ENCODE measurements at places on chromosomes 12 and 14.

DNA sequence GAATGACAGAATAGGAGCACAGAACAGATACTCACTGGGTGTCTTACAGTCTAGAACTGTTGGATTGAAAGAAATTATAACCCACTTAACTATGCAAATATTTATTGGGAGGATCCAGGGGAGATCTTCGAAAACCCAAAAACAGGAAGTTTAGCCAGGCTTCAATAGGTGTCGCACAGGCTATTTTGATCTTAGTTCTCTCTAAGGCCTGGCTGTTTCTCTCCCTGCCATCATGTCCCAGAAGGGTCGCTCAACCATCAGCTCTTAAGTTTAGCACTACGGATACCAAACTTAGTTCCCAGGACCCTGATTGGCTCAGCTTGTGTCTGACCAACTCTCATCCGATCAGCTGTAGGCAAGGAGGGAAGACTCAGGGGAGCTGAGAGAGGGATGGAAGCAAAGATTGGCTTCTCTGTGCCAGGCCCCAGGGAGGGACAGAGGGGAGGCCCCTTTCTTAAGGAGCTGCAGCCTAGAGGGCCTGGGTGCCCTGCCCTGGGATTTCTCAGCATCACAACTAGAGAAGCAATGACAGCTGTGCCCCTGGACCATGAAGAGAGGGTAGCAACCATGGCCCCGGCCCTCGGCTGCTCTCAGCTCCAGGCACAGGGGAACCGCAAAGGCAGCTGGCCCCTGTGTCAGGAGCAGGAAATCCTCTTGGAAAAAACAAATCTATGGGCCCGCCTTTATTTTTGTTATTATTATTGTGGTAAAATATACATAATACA lies 13.5 kb downstream of the PHETA1 start:
- DNase-seq: no peak

DNA sequence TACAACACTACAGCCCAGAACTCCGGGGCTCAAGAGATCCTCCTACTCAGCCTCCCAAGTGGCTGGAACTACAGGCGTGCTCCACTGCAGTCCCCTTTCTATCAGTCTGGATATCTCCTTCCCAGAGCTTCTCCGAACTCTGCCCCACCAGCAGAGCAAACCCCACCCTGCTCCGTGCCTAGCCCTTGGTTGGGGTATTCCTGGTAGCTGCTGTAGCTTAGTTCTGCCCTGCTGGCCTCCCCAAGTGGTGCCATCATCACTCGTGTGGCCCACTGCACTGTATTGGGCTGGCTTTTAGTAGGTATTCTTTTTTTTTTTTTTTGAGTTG lies 9.5 kb downstream of the HSP90AA1 start:
- peak; percentile 32 for DNase-seq

GRCh38 chr12:21296348-21296747 lies 38.4 kb downstream of the SLCO1A2 start:
- no peak for DNase-seq

GRCh38 chr12:117507548-117507947 lies 146.1 kb upstream of the NOS1 start:
- DNase-seq: no peak

DNA sequence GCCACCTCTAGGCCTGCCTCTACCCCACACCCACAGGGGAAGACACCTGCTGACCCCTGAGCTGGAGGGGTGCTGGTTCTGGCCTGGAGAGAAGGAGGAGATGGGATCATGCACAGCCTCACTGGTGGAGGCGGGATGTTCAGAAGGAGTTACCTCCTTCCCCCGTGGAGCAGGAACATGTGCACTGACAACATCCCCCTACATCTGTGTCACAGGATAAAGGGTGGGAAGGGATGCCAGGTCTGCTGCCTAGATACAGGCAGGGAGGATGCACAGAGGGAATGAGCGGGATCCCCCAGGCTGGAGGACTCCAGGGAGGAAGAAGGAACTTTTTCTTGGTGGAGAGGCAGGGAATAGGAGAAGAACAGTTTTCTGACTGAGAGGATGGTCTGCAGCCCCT lies 8.8 kb downstream of the NRXN3 start:
- DNase-seq: no peak

DNA sequence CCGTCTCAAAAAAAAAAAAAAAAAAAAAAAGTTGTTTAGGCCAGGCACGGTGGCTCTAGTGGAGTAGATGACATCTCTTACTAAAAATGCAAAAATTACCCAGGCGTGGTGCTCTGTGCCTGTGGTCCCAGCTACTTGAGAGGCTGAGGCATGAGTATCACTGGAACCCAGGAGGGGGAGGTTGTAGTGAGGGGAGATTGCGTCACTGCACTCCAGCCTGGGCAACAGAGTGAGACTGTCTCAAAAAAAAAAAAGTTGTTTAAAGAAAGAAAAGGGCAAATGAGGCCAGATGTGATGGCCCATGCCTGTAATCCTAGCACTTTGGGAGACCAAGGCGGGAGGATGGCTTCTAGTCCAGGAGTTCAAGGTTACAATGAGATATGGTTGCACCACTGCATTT lies 36.6 kb upstream of the SPPL3 start:
- peak; percentile 73 for DNase-seq

DNA sequence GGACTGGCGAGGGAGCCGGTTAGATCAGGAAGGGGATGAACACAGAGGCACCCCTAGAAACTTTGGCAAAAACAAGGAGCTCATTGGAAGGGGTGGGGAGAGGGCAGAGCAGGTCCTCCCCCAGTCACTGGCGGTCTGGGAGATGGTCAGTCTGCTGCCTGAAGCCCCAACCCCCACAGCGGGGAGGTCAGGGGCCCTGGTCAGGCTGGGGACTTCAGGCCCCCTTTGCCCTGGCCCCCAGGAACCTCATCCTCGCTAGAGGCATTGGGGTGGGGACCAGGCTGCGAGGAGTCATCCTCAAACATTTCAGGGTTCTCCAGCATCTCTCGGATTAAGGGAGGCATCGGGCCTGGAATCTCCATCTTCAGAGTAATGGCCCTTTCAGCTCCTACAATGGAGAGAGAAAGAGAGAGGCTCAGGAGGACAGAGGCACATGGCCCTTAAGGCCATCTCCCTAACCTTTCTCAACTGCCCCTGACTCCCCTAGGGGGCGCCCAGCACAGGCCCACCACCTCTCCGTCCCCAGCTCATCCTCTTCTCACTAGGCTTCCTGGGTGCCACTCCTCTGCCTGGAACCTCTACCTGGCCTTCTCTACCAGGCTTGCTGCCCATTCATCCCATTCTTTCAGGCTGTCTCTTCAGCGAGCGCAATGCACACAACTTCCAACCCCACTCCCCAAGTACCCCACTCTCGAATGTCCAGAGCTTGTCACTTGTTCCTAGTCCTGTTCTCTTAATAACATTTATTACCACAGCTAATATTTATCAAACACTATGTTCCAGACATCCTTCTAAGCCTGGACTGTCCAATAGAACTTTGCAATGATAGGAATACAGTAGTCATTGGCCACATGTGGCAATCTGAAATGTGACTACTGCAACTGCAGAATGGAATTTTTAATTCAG lies 4.7 kb upstream of the ITGB7 start:
- peak; percentile 64 for DNase-seq

GRCh38 chr12:87671757-87672156 lies 357.4 kb downstream of the C12orf50 start:
- DNase-seq: no peak

DNA sequence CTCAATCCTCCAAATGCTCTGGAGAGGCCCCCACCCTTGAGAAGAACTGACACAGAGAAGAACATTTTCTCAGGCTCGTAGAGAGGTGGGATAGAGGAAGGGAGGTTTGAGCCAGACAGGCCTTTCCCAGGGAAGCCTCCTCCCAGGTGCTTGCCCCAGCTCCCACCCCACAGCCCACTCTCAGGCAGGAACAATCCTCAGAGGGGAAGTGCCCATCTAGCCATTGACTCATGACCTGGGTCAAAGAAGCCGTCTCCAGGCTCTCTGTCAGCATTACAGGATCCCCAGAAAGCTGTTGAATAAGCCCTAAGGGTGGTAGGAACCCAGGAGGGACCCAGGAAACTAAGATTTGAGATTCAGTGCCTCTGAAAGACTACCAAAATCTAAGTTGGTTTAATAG lies 3.8 kb downstream of the AQP6 start:
- DNase-seq: no peak

DNA sequence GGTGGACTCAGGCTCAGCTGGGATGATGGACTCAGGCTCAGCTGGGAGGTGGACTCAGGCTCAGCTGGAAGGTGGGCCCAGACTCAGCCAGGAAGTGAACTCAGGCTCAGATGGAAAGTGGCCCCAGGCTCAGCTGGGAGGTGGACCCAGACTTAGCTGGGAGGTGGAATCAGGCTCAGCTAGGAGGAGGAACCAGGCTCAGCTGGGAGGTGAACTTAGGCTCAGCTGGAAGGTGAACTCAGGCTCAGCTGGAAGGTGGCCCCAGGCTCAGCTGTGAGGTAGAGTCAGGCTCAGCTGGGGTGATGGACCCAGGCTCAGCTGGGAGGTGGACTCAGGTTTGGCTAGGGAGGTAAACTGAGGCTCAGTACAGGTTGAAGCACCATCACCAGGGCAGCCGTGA lies 21.8 kb upstream of the C14orf180 start:
- no peak for DNase-seq

DNA sequence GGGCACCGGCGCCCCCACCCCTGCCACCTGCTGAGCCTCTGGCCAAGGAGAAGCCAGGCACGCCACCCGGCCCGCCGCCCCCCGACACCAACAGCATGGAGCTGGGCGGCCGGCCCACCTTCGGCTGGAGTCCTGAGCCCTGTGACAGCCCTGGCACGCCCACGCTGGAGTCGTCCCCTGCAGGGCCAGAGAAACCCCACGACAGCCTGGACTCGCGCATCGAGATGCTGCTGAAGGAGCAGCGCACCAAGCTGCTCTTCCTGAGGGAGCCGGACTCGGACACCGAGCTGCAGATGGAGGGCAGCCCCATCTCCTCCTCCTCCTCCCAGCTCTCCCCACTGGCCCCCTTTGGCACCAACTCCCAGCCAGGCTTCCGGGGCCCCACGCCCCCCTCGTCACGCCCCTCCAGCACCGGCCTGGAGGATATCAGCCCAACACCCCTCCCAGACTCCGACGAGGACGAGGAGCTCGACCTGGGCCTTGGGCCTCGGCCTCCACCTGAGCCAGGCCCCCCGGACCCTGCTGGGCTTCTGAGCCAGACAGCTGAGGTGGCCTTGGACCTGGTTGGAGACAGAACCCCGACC lies 6.5 kb downstream of the SETD1B start:
- no peak for DNase-seq

DNA sequence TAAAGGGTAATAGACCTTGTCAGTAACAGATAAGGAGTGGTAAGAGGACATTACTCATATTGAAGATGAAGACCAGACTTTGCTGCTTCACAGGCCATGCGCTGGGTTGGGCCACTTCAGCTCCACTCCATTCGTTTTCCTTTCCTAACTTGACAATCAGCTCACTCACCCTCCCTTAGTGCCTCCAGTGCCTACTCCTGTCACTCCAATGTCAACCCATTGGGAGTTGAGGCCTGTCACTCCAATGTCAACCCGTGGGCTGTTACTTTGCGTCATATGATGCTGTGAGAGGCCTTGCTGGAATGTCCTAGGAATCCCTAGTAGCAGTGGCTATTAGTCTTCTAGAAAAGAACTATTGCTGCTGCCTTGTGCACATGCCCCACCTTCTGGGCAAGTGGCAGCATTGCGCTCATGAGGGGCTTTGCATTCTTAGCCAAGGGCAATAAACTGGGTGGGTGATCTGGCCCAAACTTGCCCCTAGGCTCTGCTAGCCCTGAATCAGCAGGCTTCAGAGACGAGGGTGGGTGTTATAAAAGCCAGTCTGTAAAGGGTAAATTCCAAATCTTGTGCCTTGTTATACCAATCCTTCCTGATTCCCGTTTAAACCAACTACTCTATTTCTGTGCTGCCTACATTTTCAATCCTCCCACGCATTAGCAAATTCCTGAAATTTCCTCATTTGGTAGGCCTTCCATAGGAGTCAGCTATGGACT lies 36.1 kb downstream of the BAZ2A start:
- peak; percentile 80 for DNase-seq

DNA sequence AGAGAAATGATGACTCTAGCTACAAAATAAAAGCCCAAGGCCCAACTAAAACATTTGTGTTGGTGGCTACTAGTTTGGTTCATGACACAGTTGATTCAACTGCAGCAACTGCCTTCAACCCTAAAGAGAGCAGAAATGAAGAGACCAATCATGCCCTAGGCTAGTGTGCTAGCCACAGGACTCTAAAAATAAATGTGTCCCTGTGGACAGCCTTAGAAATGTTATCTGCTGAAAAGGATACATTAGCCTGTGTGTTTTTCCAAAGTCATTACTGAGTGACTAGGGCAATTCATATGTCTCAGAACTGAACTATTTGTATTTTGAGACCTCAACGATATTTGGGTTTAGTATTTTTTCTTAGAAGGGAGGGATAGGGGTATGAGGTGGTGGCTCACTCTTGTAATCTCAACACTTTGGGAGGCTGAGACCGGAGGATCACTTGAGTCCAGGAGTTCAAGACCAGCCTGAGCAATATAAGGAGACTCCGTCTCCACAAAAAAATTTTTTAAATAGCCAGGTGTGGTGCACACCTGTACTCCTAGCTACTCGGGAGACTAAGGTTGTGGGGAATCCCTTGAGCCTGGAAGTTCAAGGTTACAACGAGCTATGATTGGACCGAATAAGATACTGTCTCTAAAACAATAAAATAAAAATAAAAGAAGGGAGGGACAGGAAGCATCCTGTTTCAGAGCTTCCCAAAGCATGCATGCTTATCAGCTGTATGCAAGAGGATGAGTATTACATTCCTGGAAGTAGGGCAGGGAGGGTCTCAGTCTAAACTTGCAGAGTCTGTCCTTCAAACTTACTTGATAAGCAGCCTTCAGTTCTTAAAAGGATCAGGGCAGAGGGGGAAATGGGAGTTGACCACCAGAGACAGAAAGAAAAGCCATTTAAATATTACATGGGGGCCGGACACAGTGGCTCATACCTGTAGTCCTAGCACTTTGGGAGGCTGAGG lies 29.6 kb upstream of the NAP1L1 start:
- no peak for DNase-seq

DNA sequence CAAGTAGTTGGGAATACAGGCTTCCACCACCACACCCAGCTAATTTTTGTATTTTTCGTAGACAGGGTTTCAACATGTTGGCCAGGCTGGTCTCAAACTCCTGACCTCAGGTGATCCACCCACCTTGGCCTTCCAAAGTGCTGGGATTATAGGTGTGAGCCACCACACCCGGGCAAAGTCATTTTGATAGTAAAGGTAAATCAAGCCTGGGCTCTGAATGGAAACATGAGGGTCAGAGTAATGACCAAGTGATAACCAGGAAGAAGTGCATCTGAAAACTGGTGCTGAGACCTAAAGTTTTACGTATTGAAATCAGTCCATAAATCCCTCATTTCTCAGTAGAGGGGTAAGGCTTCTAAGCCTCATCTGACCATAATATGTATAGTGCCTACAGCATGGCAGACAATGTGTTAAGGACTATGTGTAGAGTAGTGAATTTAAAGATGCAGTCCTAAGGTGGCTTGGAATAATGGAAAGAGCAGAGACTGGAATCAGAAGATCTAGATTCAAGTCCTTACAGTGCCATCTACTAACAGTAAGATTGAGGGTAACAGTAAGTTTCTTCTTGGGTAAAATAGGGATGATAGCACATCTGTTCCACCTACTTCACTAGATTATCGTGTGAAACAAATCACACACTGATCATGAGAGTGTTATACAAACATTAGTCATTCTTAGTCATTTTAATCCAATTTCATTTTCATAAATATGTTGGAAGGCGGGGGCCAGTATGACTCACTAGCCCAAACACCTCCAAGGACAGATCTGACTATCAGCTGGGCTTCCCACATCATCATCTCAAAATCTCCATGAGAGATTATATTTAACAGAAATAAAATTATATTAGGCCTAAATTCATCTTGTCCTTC lies 11.2 kb downstream of the MAP4K5 start:
- DNase-seq: no peak
